ENCODE measurements at places on chromosomes 13 and 19.

- peak; percentile 73 for DNase-seq
These were observed 33.8 kb downstream of the PLEKHJ1 start for GRCh38 chr19:2202366-2202765.

GRCh38 chr13:110944121-110944967 lies 29.5 kb upstream of the ANKRD10 start:
- no peak for DNase-seq

- no peak for DNase-seq
These were observed 20.7 kb downstream of the TDRD3 start for GRCh38 chr13:60417734-60418133.

- no peak for DNase-seq
These were observed 154.6 kb downstream of the FLT1 start for GRCh38 chr13:28340272-28340793.

DNA sequence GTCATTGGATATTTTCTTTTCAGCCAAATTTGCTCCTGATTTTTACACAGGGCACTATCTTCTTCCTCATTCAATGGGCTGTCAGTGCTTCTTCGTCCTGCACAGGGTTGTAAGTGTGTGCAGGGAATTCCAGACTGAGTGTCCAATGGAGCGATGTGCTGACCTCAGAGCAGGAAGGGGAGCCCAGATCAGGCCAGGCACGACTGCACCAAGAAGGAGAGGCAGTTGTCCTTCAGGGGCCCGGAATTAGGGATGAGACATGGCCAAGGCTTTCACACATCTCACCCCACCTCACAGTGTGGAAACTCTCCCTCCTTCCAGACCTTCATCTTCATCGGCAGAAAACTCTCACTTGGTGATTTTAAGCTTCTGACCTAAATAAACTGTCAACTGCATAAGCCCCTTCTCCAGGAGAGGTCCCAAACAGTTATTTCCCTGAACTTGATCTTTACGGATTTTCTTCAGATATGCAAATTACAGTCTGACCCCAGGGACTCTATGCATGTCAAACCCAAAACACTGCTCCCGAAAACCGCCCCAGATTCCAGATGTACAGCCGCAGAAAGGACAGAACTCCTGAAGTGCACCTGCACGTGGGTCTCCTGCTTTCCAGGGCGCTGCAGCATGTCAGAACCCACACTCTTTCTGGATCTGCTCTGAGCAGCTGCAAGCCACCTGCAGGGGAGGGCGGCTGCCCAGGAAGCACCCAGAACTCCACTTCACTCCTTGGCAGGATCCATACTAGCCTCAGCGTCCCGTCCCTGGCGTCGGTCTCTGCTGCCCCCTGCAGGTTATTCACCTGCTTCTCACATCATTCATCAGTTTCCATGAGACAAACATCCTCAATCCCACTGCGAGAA lies 625 bp upstream of the ZNF20 start:
- peak; percentile 93 for DNase-seq

GRCh38 chr13:111462221-111462764 lies 141.9 kb downstream of the TEX29 start:
- DNase-seq = no peak

- DNase-seq = no peak
These were observed 129.2 kb upstream of the PEG3 start for GRCh38 chr19:56969759-56970178.

GRCh38 chr19:13804830-13805683 lies 9.8 kb downstream of the ZSWIM4 start:
- DNase-seq = peak; percentile 32

GRCh38 chr13:74554569-74555275 lies 420.5 kb upstream of the KLF12 start:
- DNase-seq = no peak

DNA sequence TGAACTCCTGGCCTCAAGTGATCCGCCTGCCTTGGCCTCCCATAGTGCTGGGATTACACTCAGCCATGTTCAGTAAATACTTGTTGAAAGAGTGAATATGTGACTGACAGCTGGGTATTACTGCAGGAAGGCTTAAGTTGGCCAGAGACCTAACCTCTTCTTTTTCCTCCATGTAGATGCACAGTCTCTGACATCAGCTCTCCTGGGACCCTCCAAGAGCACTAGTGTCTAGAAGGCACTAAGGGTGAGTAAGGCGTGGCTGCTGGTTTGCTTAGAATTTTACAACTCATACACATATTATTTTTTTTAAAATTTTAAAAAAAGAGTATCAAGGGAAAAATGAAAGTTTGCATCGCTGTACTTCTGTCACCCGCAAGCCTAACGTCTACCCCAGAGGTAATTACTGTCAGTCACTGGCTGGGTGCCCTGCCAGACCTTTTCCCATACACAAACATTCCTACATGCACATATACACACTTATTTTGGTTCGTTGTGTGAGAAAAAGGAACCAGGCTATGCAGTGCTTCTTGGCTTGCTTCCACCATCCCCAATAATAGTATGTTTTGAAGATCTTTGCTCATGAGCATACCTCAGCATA lies 122.0 kb downstream of the SIPA1L3 start:
- DNase-seq = no peak

DNA sequence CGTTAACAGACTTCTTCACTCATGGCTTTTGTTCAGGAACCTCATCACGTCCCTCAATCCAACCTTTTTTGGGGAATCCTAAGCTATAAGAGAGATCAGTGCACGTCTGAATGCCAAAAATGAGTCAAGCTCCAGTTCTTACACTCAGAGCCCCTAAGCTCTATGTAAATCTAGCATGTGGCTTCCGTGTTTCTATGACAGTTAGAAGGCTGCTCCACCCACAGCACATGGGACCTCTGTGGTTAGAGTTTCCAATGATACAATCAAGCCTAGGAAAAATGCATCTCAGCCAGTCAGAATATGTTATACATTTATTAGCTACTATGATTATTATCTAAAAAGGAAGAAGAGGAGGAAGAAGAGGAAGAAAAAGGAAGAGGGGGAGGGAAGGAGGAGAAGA lies 135.9 kb downstream of the ENOX1 start:
- no peak for DNase-seq

DNA sequence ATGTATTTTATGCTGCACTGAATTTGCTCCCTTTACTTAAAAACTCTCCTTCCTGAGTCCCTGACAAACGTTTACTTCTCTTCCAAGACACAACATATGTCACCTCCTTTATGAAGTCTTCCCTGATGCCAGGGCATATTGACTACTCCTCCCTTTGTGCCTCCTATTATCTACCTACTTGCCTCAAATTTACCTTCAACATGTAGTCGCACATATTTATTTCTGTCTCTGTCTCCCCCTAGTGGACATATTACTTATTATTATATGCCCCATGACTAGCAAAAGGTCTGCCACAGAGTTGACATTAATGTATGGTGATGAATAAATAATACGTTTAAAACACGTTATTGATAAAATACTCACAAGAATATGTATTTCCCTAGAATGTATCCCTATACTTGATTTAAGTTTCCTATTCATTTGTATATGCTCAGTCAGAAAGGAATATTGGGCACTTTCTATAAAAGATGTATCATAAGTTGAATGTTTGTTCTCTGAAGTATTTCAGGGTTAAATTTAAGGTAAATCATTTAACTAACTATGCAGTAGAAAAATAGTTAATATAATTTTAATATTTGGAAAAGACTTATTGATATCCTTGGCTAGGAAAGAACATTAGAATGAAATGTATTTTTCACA lies 250.3 kb upstream of the ATXN8OS start:
- no peak for DNase-seq

DNA sequence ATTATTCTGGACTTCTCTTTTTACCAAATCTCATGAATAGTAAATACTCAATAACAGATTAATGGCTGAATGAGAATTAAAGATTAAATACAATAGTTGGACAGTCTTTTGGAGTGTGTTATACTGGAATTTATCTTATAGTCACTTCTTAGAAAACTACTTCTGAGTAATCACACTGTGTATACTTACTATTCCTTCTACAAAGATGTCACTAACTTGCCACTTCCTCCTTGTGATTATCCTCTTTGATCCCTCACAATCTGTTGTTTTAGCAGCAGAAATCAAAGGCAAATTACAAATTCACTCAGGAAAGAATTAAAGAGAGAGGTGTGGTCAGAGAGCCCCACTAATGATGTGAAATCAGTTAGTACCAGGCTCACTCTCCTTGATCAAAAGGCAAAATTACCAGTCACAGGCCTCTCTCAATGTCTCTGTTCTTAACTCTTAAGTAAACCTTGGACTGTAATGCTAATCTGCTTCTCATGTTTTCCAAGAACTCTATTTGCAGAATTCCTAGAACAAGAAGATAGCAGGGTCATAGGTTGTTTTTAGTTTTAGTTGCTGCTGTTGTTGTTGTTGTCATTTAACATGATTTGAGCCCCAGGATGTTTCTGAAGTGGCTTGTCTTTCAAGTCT lies 37.3 kb upstream of the FNDC3A start:
- DNase-seq = no peak

GRCh38 chr19:1618157-1619093 lies 13.2 kb upstream of the UQCR11 start:
- peak; percentile 44 for DNase-seq

DNA sequence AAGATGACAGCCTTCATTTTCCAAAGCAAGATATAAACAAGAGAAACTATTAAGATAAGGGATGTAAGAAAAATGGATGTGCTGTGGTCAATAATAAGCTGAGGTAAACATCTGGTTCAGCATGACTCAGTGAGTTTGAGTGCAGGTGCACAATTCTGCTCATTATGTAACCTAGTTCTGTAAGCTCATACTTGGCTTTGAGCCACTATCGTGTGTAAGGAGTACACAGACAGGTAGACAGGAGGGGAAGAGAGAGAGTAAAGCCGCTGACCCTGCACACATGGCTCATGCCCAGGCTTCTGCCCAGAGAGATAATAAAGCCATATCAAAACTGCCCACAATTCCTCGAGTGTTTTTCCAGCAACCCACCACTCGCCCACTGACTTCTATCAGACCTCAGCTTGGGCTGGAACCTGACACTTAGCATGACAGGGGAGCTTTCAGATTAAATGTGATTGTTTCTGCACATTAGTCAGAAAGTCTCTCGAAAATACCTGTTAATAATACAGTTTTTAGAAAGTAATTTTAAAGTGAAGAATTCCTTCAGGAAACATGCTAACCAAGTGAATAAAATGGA lies 51.7 kb downstream of the ZNF91 start:
- DNase-seq = no peak

DNA sequence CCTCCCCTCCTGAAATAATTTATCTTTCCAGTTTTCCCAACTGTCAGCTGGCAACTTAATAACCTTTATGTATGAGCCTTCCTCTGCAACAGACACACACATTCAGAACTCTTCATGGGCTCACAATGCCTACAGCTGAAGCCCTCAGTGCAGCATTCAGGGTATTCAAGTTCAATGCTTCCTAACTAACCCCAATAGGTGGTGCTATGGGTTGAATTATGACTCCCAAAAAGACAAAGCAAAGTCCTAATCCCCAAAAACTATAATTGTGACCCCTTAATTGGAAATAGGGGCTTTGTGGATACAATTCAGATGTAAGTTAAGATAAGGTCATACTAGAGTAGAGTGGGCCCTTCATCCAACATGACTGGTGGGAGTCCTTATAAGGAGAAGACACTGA lies 202.2 kb downstream of the SUCLA2 start:
- DNase-seq = no peak

- peak; percentile 91 for DNase-seq
These were observed at the start of gene BRSK1 for GRCh38 chr19:55283548-55284377. BRSK1 (plus strand) TSS chr19:55283997; CDS start chr19:55284443, 446 bp downstream.

- peak; percentile 71 for DNase-seq
These were observed 2.7 kb downstream of the FCHO1 start for GRCh38 chr19:17753976-17754375.

GRCh38 chr19:9474975-9475374 lies 23.4 kb downstream of the ZNF560 start:
- DNase-seq = no peak

- DNase-seq = no peak
These were observed 66.6 kb downstream of the SPRYD7 start for GRCh38 chr13:49869519-49869918.

DNA sequence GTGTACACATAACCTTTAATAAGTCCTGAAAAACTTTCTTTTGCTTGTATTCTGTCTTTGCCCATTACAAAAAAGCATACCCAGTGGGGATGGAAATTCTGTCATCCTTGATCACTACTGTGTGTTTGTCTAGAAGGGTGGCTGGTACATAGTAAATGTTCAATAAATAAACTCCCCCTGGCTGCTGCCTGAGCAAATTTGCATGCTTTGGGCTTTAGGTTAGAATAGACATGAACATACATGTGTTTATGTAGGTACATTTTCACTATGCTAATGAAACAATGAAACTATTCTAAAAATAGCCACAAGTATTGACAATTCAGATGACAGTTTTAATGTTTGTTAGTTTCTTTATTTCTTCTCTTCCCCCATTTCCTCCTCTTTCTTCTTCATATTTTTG lies 36.1 kb downstream of the TNFSF13B start:
- DNase-seq = no peak

GRCh38 chr13:49441846-49442245 lies 2.0 kb downstream of the CAB39L start:
- DNase-seq = no peak

- DNase-seq = peak; percentile 35
These were observed 1.1 kb downstream of the DACH1 start for GRCh38 chr13:71865874-71866334.

- no peak for DNase-seq
These were observed 5.9 kb upstream of the ARGLU1 start for GRCh38 chr13:106573868-106574267.

GRCh38 chr19:1748115-1748872 lies 5.0 kb upstream of the ONECUT3 start:
- DNase-seq = no peak

GRCh38 chr13:38417727-38418126 lies 68.1 kb downstream of the UFM1 start:
- no peak for DNase-seq

GRCh38 chr13:31011193-31011860 lies 78.9 kb downstream of the TEX26 start:
- DNase-seq = no peak

- DNase-seq = no peak
These were observed 89.7 kb downstream of the DCT start for GRCh38 chr13:94389604-94390351.

GRCh38 chr13:48489666-48490065 lies 43.2 kb downstream of the RCBTB2 start:
- no peak for DNase-seq

GRCh38 chr19:57599377-57599760 lies 316 bp upstream of the ZNF530 start:
- no peak for DNase-seq

- no peak for DNase-seq
These were observed 11.0 kb downstream of the TSHZ3 start for GRCh38 chr19:31338069-31338776.

- no peak for DNase-seq
These were observed 38.0 kb downstream of the PHF11 start for GRCh38 chr13:49533591-49534269.

GRCh38 chr13:104204177-104204576 lies 1138.0 kb upstream of the SLC10A2 start:
- DNase-seq = no peak

DNA sequence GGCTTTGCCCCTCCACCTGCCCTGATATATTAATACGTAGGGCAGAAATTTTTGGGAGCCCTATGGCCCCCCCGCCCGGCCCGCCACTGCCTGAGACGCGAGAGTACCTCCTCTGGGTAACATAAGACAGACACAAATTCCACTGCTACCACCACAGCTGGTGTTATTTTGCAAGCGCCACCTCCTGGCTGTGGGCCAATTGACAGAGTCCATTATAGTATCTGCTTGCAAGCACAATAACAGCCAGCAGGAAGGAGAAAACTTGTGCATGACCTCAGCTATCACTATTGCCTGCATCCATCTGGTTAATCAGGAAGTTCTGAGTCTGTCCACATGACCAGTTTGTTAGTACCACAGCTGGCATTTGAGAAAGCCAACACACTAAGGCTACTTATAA lies 25.3 kb upstream of the OR10H2 start:
- peak; percentile 24 for DNase-seq

Measured in head of caudate nucleus (tissue), 42 donors.